Esophagus squamous epithelium (tissue), 5 donors: ENCODE measurements at places on chromosomes 5 and 9.

- DNase-seq = no peak
Measured at GRCh38 chr5:96292582-96293247, 140.3 kb downstream of the PCSK1 start.

GRCh38 chr5:54969856-54970828 is 15.3 kb downstream of the ESM1 start:
- no peak for DNase-seq

GRCh38 chr5:118397236-118397635 is 591.1 kb downstream of the DTWD2 start:
- DNase-seq = no peak

DNA sequence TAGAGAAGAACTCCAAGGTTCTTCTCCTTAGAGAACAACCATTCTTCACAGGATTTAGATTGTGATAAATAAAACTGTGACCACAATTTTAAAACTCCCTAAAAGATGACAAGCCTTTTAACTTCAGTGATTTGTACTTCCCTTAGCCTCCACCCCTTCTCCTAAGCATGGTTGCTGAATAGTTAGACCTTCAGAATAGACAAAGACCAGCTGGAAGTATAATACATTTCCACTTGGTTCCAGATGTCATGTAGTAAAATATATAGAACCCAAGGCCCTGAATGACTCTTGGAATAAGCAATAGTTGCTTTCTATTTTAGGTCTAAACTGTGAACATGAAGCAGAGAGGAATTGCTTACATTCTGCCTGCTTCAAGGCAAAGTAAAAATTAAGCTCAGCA is 208.7 kb downstream of the ARRDC3 start:
- no peak for DNase-seq

DNA sequence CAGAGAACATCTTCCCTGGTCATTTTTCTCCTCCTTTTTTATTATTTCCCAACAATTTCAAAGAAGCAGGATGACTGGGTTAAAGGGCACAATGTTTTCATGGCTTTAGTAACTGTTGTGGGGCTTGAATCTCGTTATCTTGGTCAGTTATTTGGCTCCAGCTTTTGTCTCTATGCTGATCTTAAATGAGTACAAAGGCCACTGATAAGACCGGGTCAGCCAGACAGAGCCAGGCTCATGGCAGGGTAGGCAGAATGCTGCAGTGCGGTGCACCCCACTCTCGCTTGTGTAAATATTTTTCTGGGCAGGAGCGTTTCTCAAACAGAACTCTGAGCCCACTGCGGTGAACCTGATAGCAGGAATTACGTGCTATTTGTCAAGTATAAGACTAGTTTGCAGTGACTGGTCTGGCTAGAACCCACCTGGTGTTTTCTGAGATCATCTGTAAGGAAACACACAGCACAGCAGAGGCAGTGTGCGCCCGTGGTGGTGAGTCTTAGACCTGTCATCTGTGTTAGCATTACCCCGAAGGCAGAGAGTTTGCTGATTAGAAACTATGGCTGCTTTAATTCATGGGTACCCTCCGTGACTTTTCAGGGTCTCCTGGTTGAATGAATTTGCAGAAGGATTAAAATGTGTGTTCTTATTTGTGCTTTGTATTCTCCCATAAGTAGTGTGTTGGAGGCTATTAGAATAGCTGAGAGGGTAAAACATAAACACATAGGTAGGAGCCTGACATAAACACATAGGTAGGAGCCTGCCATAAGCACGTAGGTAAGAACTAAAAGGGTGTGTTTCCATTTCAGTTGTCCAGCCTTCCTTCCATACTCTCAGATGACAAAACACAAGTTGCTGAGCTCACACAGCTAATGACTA is 158.6 kb upstream of the DMRT1 start:
- no peak for DNase-seq

GRCh38 chr5:19285286-19285685 is 702.7 kb downstream of the CDH18 start:
- DNase-seq = no peak

DNA sequence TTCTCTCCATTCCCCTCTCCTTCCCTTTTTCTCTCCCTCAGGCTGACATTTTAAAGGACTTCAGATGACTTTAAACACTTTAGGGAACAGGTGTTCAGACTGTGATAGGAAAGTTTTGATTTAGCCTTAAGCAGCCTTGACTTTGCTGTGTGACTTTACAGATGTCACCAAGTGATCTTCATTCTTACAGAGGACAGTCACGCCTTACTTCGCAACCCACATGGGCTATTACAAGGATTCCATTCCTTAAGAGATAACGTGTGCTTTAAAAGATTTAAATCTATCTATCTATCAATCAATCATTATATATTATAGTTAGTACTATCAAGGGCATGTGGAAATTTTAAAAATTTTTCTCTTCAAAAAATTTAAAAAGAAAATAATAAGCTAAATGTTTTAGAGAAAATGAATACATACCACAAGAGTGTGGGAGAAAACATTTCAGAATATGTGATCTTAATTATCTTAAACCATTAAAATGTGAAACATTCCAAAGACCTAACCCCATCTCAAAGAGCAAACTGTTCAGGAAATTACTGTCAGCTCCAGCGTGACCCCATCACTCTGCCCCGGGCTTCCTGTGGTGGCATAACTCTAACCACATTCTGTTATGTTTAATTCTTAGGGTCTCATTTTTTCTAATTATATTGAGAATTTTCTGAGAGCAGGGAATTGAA is 530.5 kb downstream of the SEMA5A start:
- no peak for DNase-seq

GRCh38 chr5:109668668-109669422 is 20.9 kb upstream of the MAN2A1 start:
- no peak for DNase-seq

GRCh38 chr5:174065528-174066197 is 20.2 kb downstream of the NSG2 start:
- DNase-seq = no peak

- no peak for DNase-seq
Measured at GRCh38 chr9:89473762-89474469, 24.0 kb downstream of the SEMA4D start.

DNA sequence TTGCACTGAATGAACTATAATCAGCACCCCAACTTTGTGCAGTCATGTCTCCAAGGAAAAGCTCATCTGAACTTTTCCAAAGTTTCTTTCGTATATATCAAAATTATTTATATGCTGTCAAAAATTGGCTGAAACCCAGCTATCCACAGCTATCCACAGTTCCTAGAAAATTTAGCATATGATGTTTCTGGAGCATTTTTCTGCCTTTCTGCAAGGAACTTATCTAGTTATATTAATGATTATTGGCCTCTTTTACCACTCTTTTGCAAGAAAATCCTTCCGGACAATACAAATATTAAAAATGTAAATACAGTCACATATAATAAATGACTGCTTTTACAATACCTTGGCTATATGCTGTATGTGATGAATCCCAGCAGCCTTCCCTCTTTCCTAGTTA is 270.2 kb downstream of the TMEM167A start:
- DNase-seq = no peak
